GM23248 (cell line): ENCODE measurements at places on chromosomes 2 and 18. TPM values are rescaled to one million over a fixed set of nuclear protein-coding genes. Genes with fewer than 3 reads are reported as not detected.

The ACP1 gene
- 116 and 183 TPM in 2 replicates for total RNA-seq

The KIF5C gene
- 0.11 and 0.13 TPM in 2 replicates for total RNA-seq

The DSG3 gene
- total RNA-seq: not detected in 2 replicates

DNA sequence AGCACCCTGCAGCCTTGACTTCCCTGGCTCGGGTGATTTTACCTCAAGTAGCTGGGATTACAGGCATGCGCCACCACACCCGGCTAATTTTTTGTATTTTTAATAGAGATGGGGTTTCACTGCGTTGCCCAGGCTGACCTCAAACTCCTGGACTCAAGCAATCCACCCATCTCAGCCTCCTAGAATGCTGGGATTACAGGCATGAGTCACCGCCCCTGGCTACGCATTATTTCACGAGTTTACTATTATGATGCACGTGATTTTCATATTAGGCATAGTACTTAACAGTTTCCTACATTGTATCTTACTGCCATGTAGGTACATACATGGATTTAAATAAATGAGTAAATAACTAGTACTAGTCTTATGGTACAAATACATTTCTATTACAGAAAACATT lies 4.4 kb downstream of the DYNC2LI1 start:
- no peaks in the 10 kb centered on the region for H3K27me3 ChIP-seq

- 0 out of 2 replicates have a peak, but pooled peaks cover 5% of the 10 kb centered on the region for H3K4me1 ChIP-seq
- peak overlapping the region; percentile 36 for H3K27ac ChIP-seq
- peak; percentile 93 for DNase-seq
These were observed 161.1 kb downstream of the ARL4C start for GRCh38 chr2:234335661-234336228.

DNA sequence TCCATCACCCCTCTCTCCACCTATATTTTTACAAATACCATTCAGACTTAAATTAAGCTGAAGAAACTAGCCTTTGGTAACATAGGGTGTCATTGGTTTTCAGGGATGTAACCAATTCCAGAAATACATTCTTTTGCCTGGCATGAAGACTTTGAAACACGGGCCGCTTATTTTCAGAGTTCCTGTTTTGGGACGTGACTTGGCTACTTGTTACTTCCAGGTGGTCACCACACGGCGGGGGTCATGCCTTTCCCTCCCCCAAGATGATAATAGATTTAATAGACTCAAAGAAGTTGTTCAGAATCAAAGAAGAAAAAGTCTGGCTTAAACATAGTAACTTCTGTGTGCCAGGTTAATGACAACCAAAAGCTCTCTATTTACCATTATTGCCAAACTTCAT lies 110.6 kb downstream of the SEPTIN10 start:
- no peak overlapping the region for H3K4me3 ChIP-seq
- no peak overlapping the region for H3K27ac ChIP-seq

- no peak overlapping the region for H3K4me3 ChIP-seq
- no peak overlapping the region for H3K27ac ChIP-seq
- DNase-seq: peak; percentile 44
- H3K36me3 ChIP-seq: no peaks in the 10 kb centered on the region
- H3K4me1 ChIP-seq: peaks cover 72% of the 10 kb centered on the region
These were observed 152.7 kb downstream of the WDSUB1 start for GRCh38 chr2:159133797-159134196.

- no peaks in the 10 kb centered on the region for H3K36me3 ChIP-seq
- DNase-seq: peak; percentile 62
- no peaks in the 10 kb centered on the region for H3K27me3 ChIP-seq
- H3K4me1 ChIP-seq: peaks cover 16% of the 10 kb centered on the region
- H3K4me3 ChIP-seq: no peak overlapping the region
These were observed 115.3 kb downstream of the FHOD3 start for GRCh38 chr18:36412778-36413177.

DNA sequence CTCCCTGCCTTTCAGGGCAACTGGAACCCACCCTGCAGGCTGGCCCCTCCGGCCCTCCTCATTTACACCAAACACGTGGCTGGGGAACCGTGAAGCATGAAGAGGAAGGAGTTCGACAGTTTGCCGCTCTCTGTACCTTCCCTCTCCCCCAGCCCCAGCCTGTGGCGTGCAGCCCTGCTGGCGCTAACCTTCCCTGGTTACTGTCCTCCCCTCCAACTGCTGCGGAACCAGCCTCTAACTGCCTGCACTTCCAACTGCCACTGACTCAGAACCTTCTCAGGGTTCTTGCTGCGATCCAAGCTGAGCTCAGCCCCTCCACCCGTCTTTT lies 19.2 kb upstream of the GNAL start:
- no peak for DNase-seq
- no peaks in the 10 kb centered on the region for H3K36me3 ChIP-seq
- H3K27ac ChIP-seq: no peak overlapping the region

DNA sequence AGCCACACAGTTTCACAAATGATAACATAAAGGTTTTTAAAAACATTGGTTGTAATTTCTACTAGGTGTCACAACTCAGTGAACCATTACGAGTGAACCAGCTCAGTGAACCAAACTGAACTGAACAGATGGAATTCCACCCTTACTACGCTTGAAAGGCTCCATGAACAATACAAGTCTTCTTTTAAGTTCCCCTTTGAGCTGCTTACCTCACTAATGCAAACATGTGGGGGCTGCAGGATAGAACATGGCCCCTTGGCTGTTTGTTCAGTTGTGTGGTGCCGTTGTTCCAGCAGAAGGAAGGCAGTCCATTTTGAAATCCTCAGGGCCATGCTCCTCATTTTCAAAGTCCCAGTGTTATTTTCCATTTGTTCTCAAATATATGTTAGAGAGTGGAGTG lies 30.7 kb upstream of the KLHL14 start:
- no peaks in the 10 kb centered on the region for H3K4me1 ChIP-seq
- H3K36me3 ChIP-seq: no peaks in the 10 kb centered on the region
- no peak overlapping the region for H3K27ac ChIP-seq
- DNase-seq: no peak

- no peak for DNase-seq
- no peaks in the 10 kb centered on the region for H3K36me3 ChIP-seq
- no peak overlapping the region for H3K27ac ChIP-seq
- no peaks in the 10 kb centered on the region for H3K27me3 ChIP-seq
These were observed 470.2 kb downstream of the FBXO15 start for GRCh38 chr18:73677450-73677849.
